ENCODE measurements at places on chromosomes 1 and 21.

GRCh38 chr21:43975469-43976098, 36.5 kb upstream of the TRAPPC10 start:
- peak; percentile 18 for DNase-seq

- no peak for DNase-seq
These were observed 123.5 kb downstream of the PATJ start for GRCh38 chr1:61865646-61866220.

- no peak for DNase-seq
These were observed 6.7 kb upstream of the PTGER3 start for GRCh38 chr1:71054281-71054731.

- DNase-seq: no peak
These were observed 8.2 kb downstream of the AMPD2 start for GRCh38 chr1:109627692-109628399.

- DNase-seq: no peak
These were observed 185.5 kb upstream of the ZC3H12A start for GRCh38 chr1:37288900-37289299.

DNA sequence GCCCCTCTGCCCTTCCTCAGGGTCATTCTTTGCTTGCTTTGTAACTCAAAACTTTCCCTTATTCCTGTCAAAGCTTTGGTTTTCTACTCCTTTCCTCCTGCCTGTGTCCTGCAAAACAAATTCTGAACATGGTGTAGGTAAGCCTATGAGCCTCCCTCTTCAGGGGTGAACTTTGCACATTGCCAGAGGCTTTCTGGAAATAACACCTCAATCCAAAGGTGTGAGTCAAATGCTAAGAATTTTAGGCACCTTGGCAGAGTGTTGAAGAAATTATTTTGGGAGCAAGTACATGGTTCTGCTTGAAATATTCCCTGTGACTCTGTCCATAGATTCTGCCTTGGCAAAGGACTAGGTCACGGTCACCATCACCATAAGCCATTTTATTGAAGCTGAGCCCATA, 70.0 kb downstream of the PAPPA2 start:
- DNase-seq: no peak

- DNase-seq: no peak
These were observed 24.6 kb upstream of the TTC22 start for GRCh38 chr1:54825696-54826095.

GRCh38 chr1:28466226-28466778, 39.5 kb upstream of the RCC1 start:
- DNase-seq: no peak

DNA sequence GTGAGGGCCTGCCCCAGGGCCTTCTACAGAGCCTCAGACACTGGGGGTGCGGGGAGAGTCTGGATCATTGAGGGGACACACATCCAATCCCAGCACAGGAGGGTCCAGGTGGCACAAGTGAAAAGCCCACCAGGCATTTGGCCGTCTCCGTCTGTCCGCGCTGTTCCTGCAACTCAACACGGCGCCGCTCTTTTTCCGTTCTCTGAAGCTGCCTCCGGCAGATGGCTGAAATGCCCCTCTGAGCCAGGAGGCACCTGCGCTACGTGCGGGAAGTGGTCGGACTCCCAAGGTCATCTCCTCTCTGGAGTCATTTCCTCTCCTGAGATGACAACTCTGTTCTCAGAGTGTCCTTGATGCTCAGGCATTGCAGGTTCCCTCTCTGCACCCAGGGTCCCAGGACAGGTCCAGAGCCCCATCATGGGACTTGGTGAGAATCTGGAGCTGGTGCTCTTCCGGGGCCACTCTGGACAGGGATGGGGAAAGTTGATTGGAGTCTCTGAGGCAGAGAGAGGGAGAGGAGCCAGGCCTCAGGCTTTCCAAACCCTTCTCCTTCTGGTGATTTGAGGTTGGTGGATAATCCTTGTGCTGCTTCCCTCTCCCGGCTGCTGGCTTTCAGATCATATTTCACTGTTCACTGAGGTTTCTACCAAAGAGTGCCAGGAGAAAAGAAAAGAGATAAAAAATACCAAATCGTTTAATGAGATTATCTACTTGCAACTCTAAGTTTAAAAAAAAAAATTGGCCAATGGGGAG, 14.0 kb upstream of the MIXL1 start:
- DNase-seq: no peak

DNA sequence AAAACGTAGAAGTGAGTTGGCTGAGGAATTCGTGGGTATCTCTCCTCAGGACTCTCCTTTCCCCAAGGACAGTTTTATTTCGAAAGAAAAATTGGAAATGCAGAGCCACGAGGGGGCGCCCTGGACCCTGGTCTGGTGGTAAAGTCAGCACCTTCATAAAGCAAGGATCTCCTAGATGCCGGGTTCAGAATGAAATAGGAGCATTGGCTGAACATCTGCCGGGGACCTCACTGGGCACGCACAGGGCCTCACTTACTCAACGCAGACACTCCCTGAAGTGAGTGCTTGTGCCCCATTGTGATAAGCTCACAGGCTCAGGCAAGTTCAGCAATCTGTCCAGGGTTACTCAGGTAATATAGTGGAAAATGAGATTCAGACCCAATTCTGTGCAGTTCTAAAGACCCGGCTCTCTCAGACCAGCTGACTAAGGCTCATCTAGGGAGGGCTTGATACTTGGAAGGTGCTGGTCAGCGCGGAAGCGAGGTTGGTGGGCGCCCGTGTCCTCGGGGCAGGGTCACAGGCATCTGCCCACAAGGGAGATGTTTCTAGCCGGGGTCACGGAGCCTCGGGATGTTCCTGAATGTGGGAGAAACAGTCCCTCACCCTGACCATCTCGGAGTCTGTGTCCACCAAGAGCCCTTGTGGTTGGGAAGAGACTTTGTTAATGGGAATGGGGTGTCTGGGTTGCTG, 55.7 kb upstream of the ETV3 start:
- peak; percentile 23 for DNase-seq

DNA sequence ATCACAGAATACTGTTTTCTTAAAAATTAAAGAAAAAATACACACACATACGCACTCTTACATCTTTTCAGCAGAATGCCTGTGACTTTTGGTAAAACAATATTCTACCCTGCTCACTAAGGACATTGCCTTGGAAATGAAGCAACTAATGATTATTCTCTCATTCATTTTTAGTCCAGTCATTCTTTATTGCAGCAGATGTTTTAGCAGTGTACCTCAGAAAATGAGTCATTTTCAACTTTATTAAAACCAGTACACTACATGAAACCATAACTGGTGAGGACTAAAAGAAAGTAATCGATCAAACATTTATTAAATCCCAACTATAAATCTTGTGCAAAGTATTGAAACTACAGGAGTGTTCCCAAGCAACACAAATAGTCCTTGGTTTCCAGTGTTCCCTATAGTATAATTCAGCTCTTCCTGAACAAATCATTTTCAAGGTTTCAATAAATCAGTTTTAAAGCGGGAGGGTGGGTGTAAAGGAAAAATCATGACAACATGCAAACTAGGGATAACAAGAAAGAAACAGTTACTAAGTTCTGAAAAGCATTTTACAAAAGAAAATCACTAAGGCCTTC, 114.2 kb downstream of the ADGRL4 start:
- peak; percentile 26 for DNase-seq

DNA sequence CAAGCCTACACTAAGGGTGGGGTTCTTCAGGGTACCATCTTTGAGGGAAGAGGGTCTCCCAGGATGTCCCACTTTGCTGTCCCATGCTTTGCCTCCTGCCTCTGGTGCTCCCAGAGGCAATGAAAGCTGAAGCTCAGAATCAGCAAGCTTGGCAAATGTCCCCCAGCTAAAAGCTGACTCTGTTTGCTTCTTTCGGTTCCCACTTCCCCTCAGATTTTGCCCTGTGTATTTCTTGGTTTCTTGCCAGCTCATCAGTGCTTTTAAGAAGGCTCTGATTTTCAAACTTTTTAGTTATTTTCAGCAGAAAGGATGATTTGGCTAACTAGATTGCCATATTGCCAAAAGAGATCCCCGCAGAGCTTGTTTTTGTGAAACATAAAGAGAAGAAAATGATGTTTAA, 33.1 kb upstream of the COG2 start:
- no peak for DNase-seq

GRCh38 chr1:175399795-175400194, 207.2 kb upstream of the KIAA0040 start:
- no peak for DNase-seq

- DNase-seq: no peak
These were observed 12.3 kb downstream of the PATJ start for GRCh38 chr1:61754545-61754944.

GRCh38 chr1:83897516-83897915, 101.4 kb downstream of the TTLL7 start:
- DNase-seq: no peak

DNA sequence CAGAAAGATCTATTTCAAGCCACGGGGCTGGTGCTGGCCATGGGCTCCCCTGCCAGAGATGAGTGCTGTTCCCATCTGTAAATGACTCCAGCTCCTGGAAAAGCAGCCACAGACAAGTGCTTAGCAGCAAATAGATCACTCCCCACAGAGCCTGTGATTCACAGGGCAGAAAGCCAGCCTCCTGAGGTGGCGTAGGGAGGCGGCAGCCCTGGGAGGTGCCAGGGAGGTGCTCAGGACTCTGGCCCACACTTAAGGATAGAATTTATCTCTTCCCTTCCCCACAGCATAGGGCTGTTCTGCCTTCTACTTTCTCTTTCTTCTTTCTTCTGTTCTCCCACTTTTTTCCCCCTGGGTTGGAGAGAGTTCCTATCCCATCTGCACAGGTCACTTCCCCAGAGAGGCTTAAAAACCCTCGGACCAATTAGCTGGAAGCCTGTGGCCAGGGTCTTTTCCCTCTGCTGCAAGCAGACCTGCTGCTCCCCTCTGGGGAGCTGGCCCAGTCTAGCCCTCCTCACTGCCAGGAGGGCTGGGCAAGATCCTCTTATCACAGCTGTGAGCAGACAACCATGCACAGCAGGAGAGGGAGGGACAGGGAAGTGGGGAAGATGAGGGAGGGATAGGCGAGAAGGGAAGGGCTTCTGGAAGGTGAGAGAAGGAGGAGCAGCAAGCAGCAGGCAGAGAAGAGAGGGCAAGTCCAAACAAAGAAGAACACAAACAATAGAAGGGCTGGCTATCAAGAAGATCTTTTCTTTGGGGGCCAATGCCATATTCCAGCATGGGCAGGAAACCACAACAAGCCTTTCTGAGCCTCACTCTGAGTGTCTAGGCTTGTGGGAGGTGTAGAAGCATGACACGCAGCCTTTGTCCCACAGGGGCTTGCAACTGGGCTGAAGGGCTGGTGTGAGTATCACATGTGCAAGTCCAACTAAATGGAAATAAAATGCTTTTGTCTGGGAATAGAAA, 41.0 kb downstream of the KCND3 start:
- peak; percentile 50 for DNase-seq

- DNase-seq: no peak
These were observed 8.0 kb upstream of the TMPRSS15 start for GRCh38 chr21:18411565-18411964.

GRCh38 chr1:178739285-178740045, 14.4 kb downstream of the RALGPS2 start:
- no peak for DNase-seq

DNA sequence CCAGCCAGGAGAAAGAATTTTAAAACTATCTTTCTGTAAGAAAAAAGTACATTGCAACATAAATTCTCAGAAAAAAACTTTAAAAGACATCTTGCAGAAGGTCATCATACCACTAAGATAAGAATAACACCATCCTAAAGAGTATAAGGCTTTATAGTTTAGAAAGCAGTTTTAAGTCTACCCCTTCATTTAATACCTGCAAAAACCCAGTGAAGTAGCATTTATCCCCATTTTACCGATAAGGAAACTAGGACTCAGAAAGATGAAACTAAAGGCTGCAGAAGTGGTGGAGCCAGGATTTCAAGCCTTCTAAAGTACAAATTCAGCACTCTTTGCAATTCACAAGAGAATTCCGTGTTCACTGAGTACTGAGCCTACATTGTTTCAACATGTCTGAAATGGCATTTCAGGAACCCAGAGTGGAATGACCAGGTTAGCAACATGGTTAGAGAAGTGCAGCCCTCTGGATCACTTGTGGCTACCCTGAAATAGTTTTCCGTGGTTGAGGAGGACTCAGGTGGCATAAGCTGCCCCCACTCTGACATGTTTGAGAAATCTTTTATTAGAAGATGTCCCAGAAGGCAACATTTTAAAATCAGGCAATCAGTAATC, 6.7 kb downstream of the MYCL start:
- no peak for DNase-seq

DNA sequence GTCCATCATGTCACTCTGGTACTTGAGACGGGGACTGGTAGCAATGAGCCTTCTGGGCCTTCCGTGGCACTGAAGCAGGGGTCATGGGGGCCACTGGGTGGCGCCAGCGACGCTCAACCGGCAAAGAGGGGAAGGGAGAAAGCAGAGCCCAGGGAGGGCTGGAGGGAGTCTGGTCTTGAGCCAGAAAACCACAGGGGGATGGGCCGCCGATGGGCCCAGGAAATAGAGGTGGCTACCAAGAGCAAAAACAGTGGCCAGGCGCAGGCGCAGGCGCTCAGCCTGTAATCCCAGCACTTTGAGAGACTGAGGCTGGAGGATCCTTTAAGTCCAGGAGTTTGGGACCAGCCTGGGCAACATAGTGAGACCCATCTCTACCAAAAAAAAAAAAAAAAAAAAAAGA, 21.8 kb downstream of the EXOC8 start:
- no peak for DNase-seq

- DNase-seq: no peak
These were observed 371.3 kb downstream of the VAV3 start for GRCh38 chr1:107593501-107594209.

DNA sequence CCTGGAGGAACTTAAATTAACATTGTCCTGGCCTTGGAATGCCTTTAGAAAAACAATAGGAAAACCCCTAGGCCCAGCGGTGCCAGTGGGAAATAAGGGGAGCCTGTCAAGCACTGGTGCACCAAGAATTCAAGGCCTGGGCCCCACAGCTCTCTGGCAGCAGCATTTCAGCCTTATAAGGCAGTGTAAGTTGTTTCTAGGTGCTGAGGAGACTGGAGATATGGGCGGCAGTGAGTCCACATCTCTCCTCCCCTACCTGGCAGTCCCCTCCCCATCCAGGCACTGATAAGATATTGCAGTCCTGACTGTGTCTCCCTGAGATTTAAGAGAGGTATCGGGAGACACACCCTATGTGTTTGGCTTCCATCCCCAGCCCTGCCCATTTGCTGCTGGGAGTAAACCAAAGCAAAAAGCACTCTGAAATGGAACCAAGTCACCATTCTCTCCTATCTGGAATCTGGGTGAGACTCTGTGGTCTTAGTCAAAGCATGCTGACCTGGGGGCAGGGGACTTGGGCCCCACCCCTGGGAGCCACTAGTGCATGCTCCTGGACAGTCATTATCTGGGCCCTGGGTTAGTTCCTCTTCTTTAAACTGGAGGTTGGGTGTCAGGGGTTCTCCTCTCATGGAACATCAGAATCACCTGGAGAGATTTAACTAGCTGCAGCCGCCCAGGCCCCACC, 30.5 kb downstream of the DEGS1 start:
- no peak for DNase-seq

DNA sequence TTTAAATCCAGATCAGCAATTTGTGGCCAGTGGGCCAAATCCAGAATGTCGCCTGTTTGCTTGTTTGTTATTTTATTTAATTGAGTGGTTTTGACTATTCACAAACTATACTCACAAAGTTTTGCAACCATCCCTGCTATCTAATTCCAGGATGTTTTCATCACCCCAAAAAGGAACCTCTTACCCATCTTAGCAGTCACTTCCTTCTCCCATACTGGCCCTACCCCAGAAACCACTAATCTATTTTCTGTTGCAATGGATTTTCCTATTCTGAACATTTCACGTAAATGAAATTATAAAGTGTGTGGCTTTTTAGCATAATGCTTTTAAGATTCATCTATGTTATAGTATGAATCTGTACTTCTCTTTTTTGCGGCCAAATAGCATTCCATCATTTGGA, 41.3 kb downstream of the WDTC1 start:
- no peak for DNase-seq

Data from stromal cell of bone marrow (primary cell).